ENCODE measurements at places on chromosomes 2 and 18. TPM values are rescaled to one million over a fixed set of nuclear protein-coding genes. Genes with fewer than 3 reads are reported as not detected.

Gene UGT1A4
- total RNA-seq = not detected

Gene FOXI3
- total RNA-seq = not detected

Gene NT5DC4
- total RNA-seq = not detected

Gene TNP1
- not detected for total RNA-seq

Gene ANKRD62
- not detected for total RNA-seq

Gene IL18RAP
- 0.70 TPM for total RNA-seq

Gene SMYD1
- 295 TPM for total RNA-seq

Gene CRYGD
- not detected for total RNA-seq

Gene GNLY
- total RNA-seq = 2.3 TPM

Gene EHD3
- total RNA-seq = 26.6 TPM

Gene LRP1B
- total RNA-seq = 0.27 TPM

Gene LCT
- not detected for total RNA-seq

Gene SP140
- 0.57 TPM for total RNA-seq

Gene SNORC
- 1.1 TPM for total RNA-seq

Gene C2orf69
- total RNA-seq = 8.7 TPM

Gene NTSR2
- not detected for total RNA-seq

Gene GPR39
- not detected for total RNA-seq

Gene SLC9A4
- total RNA-seq = not detected

Gene UPP2
- not detected for total RNA-seq

Gene RAPGEF4
- 12.6 TPM for total RNA-seq
